ENCODE measurements at places on chromosomes 16 and 17.

GRCh38 chr17:60153606-60154390, 4.0 kb downstream of the CA4 start:
- DNase-seq = no peak

GRCh38 chr17:31495022-31495885, 103.8 kb downstream of the RAB11FIP4 start:
- DNase-seq = no peak

GRCh38 chr17:57819285-57819684, 30.6 kb downstream of the MRPS23 start:
- no peak for DNase-seq

DNA sequence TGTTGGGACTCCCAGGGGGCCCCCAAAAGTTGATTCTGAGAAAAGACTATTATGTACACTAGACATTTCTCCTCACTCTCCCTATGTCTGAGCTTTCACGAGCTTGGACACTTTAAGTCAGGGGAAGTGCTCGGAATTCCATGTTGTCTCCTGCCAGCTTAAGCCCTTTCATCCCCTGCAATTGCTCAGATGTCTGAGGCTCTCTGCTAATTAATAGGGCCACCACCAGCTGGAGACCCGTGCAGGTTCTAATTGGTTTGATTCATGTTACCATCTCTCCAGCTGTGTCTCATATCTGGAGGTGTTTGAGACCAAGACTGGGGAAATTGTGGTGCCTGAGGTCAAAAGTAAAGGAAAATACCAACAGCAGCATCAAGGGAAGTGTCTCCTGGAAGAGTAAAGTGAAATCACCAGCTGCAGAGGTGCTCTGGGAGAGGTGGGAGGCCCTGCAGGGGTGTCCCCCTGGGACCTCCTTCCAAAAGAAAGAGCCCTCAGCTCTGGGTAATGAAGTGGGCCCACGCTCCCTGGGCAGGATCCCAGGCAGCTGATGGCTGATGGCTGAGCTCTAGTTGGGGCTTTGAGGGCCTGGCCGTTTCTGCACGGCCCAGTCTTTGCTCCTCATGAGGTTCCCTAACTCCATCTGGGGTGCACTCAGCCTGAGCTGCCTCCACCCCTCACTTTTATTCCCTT, 5.8 kb upstream of the UTS2R start:
- no peak for DNase-seq

DNA sequence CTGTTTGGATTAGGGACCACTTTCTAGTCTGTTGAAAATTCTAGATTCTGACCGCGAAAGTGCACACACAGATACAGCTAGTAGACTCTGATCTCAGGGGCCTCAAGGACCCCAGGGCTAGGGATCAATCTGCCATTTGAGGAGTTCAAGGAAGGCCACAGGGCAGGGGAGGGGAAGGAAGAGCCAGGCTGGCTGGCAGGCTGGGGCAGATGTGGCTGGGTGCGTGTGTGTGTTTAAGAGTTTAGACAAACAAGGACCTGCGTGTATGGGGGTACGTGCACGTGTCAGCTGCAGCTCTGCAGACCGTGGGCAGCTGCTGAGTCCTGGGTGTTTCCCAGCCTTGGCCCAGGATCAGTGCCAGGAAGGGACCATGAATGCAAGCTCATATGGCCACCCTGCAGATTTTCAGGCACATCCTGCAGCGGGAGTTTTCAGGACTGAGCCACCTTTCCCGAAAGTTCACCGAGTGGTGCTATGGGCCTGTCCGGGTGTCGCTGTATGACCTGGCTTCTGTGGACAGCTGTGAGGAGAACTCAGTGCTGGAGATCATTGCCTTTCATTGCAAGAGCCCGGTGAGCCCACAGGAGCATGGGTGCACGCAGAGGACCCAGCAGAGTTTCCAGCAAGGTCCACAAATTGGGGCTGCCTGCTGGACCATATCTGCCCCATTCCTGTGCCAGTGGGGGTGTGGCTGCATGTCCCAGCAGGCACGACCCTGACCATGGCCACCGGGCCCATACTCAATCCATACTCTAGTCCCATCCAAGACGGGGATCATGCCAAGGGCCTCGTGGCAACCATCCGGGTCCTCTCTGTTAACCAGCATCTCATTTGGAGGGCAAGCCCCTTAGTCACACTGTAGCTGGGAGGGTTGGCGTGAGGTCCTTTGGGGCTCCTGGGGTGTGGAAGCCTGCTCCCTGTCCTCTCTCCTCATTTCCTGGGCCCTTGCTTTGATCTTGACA, 10.6 kb downstream of the TRPV2 start:
- DNase-seq = no peak

DNA sequence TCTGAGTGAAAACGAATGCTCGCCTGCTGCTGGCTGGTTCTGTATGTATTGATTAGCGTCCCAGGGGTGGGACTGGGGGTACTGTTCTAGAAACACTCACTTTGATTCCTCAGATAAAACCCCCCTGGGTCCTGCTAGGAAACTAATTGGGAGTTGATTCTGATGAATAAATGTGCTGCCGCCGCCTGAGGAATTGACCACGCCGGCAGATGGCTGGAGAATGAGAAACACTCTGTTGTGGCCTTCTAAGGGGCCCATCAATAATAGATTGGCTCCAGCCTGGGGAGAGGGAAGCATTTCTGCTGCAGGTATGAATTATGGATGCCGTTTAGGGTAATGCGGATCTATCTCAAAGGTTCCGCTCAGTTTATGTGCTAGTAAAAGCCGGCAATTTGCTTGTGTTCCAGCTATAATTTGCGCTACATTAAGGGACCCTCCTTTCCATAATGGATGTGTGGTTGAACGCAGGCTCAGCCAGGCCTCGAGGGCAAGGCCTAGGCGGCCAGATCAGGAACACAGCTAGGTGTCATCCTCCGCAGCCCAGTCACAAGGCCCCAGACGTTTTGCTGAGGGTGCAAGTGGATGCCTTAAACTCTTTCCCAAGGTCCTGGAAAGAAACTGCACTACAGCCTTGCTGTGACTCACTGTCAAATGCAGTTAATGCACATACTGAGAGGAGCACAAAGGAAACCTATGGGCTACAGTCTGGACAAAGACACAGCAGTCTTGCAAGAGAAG, 132.2 kb upstream of the HS3ST2 start:
- DNase-seq = no peak

DNA sequence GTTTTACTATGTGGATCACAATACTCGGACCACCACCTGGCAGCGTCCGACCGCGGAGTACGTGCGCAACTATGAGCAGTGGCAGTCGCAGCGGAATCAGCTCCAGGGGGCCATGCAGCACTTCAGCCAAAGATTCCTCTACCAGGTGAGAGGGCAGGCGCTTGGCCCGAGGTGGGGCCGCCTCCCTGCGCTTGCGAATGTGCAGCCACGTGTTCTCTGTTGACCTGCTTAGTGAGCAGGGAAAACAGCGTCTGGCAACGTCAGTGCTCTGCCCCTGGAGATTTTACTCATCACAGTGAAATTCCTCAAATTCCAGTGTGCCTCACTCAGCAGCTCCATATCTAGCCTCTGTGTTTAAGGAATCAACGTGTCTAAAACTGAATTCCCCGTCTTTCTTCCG, 33.4 kb upstream of the CLEC18A start:
- DNase-seq = no peak

- no peak for DNase-seq
Measured at GRCh38 chr17:55320594-55321426, 56.0 kb downstream of the HLF start.

- DNase-seq = no peak
Measured at GRCh38 chr16:78727536-78727935, 628.1 kb downstream of the WWOX start.

GRCh38 chr16:88596483-88596882, 26.3 kb downstream of the ZC3H18 start:
- DNase-seq = no peak

DNA sequence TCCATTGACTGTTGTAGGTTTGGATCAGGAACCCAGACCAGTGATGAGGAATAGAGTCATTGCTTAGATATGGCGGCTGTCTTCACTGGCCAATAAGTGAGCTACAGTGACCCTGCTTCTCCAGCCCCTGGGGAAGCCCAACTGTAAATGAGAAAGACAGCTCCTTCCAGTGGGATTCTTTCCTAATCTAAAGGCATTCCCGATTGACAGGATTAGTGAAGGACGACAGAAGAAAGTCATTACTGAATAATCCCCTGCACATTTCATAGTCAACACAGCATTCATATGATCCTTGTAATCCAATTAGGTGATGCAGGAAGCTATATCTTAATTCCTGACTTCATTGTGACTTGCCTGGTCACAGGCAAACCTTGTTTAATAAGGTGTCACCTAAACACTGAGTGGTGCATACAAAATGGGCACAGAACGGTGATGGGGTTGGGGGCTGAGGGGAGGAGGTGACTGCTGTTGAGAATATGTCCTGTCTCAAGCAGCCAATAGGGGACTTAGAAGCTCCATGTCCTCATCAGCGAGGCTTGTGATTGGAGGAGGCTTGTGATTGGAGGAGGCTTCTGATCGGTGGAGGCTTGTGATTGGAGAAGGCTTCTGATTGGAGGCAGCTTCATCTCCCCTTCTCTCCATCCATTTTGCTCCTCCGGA, 242.6 kb downstream of the XYLT1 start:
- DNase-seq = no peak

DNA sequence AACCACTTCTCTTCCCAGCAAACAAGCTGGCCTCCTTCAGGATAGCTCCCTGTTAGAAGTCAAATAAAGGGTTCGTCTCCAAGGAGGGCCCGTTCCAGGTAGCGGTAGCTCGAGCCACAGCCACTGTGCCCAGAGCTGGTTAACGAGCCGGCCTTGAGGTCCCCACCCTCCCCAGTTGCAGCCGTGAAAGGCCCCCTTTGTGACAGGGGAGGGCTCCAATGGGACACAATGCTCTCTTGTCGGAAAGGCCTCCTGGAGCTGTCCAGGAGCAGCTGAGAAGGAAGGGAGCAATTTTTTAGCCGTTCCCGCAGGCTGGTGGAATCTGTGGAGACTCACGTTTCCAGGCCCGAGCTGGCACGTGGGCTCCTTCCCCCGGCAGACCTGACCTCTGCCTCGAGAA, 29.9 kb upstream of the FOXF1 start:
- no peak for DNase-seq

DNA sequence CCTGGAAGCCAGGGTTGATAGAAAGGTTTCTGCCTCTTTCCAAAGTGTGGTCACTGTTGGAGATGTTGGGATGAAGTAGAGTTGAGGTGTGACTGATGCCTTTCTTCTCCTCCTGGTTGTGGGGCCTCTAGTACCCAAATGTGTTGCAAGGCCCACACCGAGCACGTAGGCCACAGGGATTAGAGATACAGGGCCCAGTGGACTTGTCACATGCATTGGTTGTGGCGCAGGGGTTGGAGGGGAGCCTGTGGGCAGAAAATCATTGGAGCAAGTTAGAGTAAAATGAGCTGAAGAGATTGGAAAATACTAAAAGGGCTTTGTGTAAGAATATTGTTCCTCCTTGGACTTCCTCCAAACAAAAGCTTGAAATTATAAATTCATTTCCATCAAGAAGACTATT, 4.6 kb downstream of the KRT33A start:
- no peak for DNase-seq

DNA sequence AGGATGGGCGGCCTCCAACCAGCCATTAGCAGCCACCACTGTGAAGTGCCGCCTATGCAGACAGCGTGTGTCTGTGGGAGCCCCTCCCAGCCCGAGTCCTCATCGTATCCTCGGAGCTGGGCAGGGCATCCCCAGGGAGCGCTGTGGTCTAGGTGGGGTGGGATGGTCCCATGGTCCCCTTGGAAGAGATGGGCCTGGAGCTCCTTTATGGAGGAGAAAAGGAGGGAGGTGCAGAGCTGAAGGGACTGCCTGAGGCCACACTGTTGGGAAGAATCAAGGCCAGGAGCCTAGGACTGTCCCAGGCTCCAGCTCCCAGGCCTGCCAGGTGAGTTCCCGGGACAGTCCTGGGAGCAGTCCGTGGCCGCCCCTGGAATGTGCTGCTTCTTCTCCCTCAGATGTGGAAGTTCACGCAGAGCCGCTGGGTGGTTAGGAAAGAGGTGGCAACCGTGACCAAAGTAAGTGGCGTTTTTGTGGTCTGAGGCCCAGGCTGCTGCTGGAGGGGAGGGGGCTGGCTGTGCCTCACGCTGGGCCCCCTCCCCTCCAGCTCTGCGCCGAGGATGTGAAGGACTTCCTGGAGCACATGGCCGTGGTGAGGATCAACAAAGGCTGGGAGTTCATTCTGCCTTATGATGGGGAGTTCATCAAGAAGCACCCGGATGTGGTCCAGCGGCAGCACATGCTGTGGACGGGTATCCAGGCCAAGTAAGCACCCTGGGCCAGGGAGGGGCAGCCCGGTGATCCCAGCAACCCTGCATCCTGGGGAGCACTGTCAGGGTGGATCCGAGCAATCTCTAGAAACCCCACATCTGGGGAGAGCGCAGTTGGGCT, 27.0 kb downstream of the POLR3E start:
- no peak for DNase-seq

DNA sequence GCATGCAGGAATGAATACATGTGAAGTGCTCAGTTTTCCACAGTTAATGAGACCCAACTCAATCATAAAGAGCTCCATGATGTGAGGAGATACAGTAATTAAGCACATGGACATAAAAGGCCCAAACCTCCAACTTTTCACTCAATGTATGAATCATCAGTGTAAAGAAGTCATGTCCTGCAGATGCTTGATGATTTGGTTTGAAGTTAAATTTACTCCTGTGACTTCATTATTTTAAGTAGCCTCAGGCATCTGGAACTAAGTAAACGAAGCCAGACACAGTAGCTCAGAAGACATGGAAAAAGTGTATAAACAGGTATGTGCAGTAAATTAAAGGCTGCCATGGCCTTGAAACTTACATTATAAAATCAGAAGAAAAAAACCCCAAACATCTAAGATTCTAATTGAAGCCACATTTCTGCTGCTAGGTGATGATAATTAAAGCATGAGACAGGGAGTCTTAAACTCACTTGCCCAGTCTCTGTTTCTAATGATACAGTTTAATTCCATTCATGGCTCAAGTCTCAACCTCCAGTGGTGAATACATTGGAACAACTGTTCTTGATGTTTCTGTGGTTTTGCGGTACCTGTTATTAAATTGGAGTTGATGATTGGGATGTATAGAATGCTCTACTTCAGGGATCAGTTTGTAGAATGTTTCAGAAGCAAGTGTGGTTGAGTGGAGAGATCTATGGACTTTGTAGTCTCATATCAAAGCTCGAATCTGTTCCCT, 28.9 kb upstream of the CCL2 start:
- DNase-seq = no peak

- no peak for DNase-seq
Measured at GRCh38 chr16:54050459-54051210, 236.0 kb downstream of the IRX3 start.

DNA sequence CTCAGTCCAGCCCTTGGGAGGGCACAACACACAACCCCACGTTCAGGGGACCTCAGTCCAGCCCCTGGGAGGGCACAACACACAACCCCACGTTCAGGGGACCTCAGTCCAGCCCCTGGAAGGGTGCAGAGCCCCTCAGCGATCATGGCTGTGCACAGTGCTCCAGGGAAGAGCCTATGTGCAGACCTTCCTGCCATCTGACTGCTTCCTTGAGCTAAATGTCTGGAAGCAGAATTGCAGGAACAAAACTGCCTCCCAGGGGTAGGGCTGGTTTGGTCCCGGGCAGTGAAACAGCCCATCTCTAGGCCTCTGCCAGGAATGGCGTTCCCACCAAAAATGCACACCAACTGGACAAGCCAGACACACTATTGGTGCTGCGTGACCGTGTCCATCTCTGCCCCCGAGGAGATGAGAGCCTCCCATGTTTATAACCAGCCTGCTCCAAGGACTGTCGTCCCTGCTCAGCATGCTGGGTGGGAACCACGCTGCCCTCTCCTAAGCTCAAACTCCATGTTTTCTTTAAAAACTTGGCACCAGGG, 44.0 kb downstream of the ZNF276 start:
- no peak for DNase-seq

All from GM12878 (cell line).